ENCODE measurements at places on chromosomes 16 and 17. TPM values are rescaled to one million over a fixed set of nuclear protein-coding genes. Genes with fewer than 3 reads are reported as not detected.
A peak's percentile ranks its signal among the peaks of the same experiment; 100 is the strongest.

Gene KRTAP4-5
- not detected for total RNA-seq

GRCh38 chr17:36461330-36462110, 25.0 kb upstream of the ZNHIT3 start:
- peaks cover 8% of the 10 kb centered on the region for H3K27me3 ChIP-seq
- H3K27ac ChIP-seq, result no peak overlapping the region
- DNase-seq, result no peak
- no peaks in the 10 kb centered on the region for H3K36me3 ChIP-seq
- no peak overlapping the region for H3K4me3 ChIP-seq

GRCh38 chr16:53094013-53094630, 39.3 kb downstream of the CHD9 start:
- H3K4me1 ChIP-seq, result peaks cover 17% of the 10 kb centered on the region
- peak; percentile 42 for DNase-seq
- H3K4me3 ChIP-seq, result no peak overlapping the region
- H3K27me3 ChIP-seq, result no peaks in the 10 kb centered on the region
- peak overlapping the region; percentile 69 for H3K27ac ChIP-seq

GRCh38 chr16:2964475-2965336, 631 bp downstream of the KREMEN2 start:
- no peak for DNase-seq
- no peaks in the 10 kb centered on the region for H3K36me3 ChIP-seq
- no peak overlapping the region for H3K27ac ChIP-seq
- peaks cover 64% of the 10 kb centered on the region for H3K27me3 ChIP-seq
- peak overlapping the region; percentile 65 for H3K4me3 ChIP-seq

Gene ARHGAP44
- total RNA-seq, result 2.4 TPM

Gene PRR35
- total RNA-seq, result not detected

Gene SPATA20
- total RNA-seq, result 58.4 TPM

DNA sequence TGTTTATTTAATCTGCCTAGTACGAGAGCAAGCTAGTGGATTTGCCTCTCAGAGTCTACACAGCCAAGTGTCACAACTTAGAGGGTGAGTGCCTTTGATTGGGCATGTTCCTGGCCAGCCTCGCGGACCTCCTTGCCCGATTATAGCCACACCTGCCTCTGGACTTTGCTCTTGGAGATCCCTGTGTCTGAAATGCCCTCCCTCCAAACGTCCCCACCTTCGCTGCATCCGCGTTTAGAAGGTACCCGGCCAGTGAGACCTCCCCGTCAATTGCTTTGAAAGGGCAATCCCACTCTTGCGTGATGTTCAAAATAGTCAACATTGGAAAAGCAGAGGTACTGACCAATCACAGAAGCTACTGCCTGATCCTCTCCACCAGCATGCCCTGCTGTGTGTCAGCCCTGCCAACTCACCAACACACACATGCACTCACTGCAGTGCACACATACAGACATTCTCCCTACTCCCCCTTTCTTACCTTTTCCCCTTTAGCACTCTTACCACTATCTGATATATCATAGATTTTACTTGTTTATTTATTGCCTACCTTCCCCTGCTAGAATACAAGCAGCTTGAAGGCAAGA, 6.5 kb upstream of the SDK2 start:
- no peaks in the 10 kb centered on the region for H3K4me1 ChIP-seq
- H3K27me3 ChIP-seq, result peaks cover 14% of the 10 kb centered on the region
- no peaks in the 10 kb centered on the region for H3K36me3 ChIP-seq
- no peak for DNase-seq

DNA sequence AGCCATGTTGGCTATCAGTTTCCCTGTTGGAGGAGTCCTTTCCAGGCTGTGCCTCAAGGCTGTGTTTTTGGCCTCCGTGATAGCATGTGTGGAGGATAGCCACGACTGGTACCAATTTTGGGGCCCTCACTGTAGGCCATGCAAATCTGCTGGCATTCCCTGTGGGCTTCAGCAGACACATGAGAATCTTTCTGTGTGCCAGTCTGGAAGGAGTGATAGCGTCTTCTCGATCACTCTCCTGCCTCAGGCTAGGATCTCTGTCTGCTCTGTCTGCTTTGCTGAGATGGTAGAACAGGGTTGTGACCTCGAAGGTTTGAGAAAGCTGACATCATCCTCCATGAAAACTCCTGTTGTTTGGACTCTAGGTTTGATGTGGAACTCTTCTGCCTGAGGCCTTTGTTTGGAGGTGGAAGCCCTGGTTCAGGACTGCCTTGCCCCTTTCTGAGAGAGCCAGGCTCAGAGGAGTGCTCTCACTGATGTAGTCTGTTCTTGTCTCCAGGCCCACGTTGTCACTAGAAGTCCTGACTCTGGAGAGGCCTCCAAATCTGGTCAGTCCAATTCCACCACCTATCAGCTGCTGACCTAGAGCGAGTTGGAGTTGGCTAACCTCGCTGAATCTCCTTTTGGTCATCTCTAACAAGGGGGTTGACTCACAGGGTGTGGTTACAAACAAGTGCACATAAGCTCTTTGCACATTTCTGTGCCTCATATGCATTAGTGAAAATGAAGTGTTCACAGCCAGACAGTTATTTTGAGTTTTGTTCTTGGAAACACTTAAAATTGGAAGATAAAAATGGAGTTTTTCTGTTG, 12.1 kb upstream of the EDC4 start:
- peaks cover 6% of the 10 kb centered on the region for H3K4me1 ChIP-seq
- no peaks in the 10 kb centered on the region for H3K27me3 ChIP-seq
- no peak for DNase-seq
- no peaks in the 10 kb centered on the region for H3K36me3 ChIP-seq

Gene AHSP
- total RNA-seq, result not detected

DNA sequence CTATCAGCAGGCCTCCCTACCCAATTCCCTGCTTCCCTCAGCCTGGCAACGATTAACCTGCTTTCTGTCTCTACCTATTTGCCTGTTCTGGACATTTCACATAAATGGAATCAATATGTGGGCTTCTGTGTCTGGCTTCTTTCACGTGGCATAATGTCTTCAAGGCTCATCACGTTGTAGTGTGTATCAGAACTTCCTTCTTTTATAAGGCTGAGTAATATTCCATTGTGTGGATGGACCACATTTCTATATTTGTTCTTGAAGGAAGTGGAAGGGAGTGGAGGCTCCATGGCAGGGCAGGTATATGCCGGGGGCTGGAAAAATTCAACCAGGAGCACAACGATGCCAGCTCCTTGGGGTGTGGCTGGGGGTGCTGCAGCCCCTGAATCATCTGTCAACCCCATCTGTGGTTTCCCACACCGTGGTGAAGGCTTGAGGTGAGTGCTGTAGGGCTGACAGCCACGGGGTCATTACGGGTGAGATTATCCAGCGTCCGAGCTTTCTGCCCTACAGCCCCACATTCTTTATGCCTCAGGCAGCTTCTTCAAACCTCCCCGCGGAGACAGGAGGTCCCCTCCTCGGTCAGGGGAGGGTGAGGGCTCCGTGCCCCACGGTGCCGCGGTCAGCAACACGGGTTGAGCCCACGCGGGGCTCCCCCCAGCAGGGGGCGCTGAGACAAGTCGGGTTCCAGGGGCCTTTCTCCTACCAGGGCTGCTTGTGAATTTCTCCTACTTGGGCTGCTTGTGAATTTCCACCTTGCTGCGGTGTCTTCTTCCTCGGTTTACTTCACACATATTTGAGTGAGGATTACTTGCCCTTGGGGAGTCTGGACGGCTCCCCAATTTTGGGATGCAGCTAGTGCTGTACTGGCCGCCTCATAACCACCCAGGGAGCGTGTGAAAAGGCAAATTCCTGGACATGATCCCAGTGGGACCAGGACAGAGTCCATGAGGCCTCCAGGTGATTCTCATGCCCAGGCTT, 18.3 kb upstream of the WFIKKN2 start:
- H3K4me3 ChIP-seq, result peak overlapping the region; percentile 36
- H3K36me3 ChIP-seq, result no peaks in the 10 kb centered on the region
- H3K4me1 ChIP-seq, result no peaks in the 10 kb centered on the region

DNA sequence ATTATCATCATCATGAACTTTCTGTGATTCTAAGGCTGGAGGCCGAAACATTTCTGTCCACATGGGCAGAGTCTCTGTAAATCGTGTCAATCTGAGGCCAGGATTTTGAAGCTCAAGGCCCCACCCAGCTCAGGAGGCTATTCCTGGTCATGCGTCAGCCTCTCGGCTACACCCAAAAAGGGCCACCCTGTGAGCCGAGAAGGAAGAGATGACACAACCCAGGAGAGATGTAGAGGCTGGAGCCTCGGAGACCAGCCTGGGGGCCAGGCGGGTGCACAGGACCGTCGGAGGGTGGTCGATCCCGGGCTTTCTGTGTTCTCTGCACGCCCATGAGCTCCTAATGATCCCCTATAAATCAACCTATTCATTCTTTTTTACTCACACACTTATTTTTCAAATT, 1.1 kb upstream of the CACNG1 start:
- H3K4me1 ChIP-seq, result no peaks in the 10 kb centered on the region
- H3K27ac ChIP-seq, result no peak overlapping the region
- no peak overlapping the region for H3K4me3 ChIP-seq
- no peaks in the 10 kb centered on the region for H3K27me3 ChIP-seq
- DNase-seq, result no peak
- H3K36me3 ChIP-seq, result no peaks in the 10 kb centered on the region

Gene GPR139
- not detected for total RNA-seq

GRCh38 chr16:14569213-14569612, 60.8 kb downstream of the PARN start:
- no peaks in the 10 kb centered on the region for H3K27me3 ChIP-seq
- H3K27ac ChIP-seq, result no peak overlapping the region
- no peaks in the 10 kb centered on the region for H3K36me3 ChIP-seq
- H3K4me1 ChIP-seq, result no peaks in the 10 kb centered on the region
- no peak for DNase-seq

Gene AOC3
- total RNA-seq, result 16.2 TPM

DNA sequence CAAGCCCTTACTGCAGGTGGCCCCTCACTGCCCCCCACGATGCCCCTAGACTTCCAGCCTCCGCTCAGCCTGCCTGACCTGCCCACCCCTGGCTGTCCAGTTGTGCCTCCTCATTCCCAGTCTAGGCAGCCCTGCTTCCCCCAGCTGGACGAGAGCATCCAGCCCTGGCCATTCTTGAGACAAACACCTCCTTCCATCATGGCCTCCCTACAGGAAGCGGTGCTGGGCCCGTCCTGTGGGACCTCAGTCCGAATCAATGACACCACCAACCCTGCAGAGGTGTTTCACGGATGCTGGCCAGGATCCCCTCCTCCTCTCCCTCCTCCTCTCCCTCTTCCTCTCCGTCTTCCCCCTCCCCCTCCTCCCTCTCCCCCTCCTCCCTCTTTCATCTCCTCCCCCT, 28.3 kb downstream of the CCDC40 start:
- H3K4me1 ChIP-seq, result peaks cover 6% of the 10 kb centered on the region
- DNase-seq, result no peak
- no peak overlapping the region for H3K4me3 ChIP-seq
- no peaks in the 10 kb centered on the region for H3K27me3 ChIP-seq

DNA sequence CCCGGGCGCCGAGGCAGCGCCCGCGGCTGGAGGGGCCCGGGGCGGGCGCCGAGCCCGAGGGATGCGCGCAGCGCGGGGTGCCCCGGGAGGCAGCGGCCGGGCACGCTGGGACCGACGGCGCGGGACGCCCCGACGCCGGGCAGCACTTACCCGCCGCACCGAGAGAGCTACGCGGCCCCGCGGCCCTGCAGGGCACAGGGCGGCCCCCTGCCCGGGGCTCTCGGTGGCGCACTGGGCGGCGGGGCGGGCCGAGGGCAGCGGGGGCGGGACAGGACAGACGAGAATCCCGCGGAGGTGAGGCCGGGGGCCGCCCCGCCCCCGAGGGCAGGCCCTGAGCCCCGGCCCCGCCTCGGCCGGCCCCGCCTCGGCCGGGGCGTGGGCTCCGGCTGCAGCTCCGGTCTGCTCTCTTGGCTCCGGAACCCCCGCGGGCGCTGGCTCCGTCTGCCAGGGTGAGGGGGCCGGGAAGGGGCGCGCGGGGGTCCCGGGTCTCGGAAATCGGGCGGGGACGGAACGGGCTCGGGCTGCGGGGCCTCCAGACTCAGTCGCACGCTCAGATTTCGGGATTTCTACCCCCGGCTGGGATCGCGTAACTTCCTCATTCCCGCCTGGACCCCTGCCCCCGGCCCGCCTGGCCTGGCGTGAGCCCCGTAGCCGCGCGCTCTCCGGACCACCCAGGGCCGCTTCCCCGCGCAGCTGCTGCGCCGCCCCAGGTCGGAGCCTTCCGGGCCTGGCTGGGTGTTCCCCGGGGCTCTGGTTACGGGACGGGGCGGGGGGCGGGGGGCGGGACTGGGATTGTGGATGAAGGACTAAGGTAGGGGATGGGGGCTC, at the start of gene PLD2:
PLD2 (plus strand) TSS at position 376 of the 828 bp plus-strand sequence. CDS start 621 bp downstream, outside the sequence.
- peak; percentile 76 for DNase-seq
- no peaks in the 10 kb centered on the region for H3K36me3 ChIP-seq
- no peaks in the 10 kb centered on the region for H3K27me3 ChIP-seq
- peak within 1 kb of the TSS; percentile 78 for H3K4me3 ChIP-seq

GRCh38 chr17:4940555-4941318, 669 bp downstream of the RNF167 start:
- peak; percentile 72 for DNase-seq
- no peaks in the 10 kb centered on the region for H3K27me3 ChIP-seq
- H3K4me1 ChIP-seq, result peaks cover 19% of the 10 kb centered on the region
- H3K4me3 ChIP-seq, result peak overlapping the region; percentile 85
- no peaks in the 10 kb centered on the region for H3K36me3 ChIP-seq

DNA sequence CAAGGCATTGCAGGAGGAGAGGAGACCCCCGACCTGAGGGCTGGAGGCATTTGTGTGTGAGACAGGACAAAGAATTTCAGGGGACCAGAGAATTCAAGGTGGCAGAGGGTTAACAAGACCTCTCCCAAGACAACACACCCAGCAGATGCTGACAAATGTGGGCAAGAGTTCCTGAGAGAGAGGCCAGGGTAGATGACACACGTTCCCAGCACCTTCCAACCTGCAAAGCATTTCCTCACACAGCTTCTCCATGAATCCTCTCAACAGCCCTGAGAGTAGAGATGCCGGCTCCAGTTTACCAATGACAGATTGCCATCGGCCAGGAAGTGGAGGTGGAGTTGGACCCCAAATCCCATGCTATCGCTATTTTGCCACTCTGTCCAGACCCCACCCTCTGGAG, 25.0 kb downstream of the WNT3 start:
- DNase-seq, result no peak
- H3K4me1 ChIP-seq, result no peaks in the 10 kb centered on the region
- H3K36me3 ChIP-seq, result no peaks in the 10 kb centered on the region

- no peaks in the 10 kb centered on the region for H3K4me1 ChIP-seq
- no peak overlapping the region for H3K4me3 ChIP-seq
Observed at GRCh38 chr16:86281421-86281820, 228.9 kb upstream of the FOXF1 start.

DNA sequence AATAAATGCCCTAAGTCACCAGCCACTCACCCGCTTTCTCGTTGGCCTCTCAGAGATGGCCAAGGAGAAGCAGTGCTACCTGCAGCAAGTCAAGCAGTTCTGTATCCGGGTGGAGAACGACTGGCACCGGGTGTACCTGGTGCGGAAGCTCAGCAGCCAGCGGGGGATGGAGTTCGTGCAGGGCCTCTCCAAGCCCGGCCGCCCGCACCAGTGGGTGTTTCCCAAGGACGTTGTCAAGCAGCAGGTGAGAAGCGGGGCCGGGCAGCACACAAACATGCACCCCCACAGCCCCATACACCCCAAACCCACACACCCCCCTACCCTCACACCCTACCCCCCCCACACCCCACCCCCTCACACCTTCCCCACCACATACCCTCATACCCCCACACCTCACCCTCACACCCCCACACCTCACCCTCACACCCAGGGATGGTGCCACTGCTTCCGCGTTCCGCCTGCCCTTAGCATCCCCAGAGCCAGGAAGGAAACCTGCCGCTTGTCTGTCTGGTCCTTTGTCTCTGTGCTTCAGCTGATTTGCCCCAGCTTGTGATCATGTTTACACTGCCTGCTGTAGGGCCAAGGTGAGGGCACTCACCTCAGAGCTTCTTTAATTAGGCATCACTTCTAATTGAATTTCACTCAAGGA, 41.9 kb upstream of the ENDOV start:
- H3K27me3 ChIP-seq, result no peaks in the 10 kb centered on the region
- no peak for DNase-seq
- no peak overlapping the region for H3K4me3 ChIP-seq

Data from breast epithelium (tissue), 4 donors.